Left ventricle myocardium inferior (tissue), 1 donor: ENCODE measurements at places on chromosomes 2 and 18. TPM values are rescaled to one million over a fixed set of nuclear protein-coding genes. Genes with fewer than 3 reads are reported as not detected.

DNA sequence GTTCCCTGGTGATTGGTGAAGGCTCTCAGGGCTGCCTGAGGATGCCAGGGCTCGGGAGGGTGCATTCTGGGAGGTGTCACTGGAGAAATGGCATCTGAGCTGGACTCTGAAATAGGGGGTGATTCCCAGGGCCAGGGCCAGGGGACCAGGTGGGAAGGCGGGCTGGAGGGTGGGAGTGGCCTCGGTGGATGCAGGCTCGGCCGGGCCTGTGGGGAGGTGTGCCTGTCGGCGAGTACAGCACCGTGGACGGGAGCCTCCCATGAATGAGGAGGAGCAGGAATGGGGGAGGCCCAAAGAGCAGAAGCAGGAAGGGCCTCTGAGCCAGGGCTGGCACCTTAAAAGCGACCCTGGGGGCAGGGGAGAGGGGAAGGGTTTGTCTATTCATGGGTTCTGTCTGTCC is 116.8 kb downstream of the GBX2 start:
- no peak for DNase-seq

The DNMT3A gene
- 16.5 TPM for total RNA-seq

GRCh38 chr2:33289961-33290360 is 186.5 kb upstream of the RASGRP3 start:
- DNase-seq, result no peak

GRCh38 chr2:202671317-202672035 is 36.7 kb downstream of the FAM117B start:
- no peak for DNase-seq

DNA sequence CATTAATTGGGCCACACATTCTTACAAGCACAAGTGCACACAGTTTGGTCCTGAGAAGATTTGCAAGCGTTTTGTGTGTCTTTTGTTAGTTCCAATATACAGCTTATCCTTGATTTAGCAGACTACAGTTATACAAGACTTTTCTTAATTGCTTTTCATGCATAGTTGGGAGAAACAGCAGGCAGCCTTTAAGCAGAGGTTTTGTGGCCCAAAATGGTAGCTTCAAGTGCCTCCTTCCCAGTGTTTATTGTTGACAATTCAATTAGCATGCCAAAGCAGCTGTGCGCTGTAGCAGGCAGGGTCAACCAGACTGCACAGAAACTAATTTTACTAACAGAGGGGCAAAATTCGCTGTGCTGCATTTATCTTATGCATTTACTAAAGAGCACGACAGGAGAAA is 47.5 kb downstream of the FRZB start:
- DNase-seq, result no peak

DNA sequence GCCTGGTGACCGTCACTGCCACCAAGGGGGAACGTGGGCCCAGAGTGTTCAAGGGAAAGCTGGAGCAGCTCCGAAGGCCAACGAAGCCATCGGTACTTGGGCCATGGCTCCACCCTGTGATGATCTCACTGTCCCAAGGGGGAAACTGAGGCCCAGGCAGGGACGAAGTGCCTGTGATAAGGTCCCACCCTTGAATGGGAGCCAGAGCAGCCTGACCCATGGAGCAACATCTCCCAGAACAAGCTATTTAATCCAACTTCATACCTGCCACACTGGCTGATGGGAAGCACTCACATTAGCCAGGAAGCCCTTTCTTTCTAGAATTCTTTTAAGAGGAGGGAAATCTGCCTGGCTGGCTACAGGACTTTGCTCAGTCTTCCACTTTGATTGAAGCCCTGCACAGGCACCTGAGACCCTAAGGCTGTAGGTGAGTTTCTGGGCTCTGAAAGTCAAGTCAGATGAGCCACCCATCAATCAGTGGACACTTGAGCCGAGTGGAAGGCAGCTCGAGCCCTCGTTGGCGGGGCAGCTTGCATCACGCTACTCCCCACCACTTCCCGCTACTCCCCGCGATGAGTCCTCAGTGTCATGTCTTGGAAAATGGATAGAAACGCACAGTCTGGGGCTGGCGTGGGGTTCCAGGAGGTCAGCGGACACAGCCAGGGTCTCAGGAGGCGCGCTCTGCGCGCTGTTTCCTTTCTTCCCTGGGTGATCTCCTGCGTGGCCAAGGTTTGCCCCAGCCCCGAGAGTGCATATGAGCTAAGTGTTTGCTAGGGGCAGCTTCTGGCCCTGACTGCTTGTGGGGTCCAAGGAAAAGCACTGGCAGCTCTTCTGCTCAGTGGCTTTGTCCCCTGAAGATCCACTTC is 2.5 kb upstream of the HS6ST1 start:
- DNase-seq, result no peak

DNA sequence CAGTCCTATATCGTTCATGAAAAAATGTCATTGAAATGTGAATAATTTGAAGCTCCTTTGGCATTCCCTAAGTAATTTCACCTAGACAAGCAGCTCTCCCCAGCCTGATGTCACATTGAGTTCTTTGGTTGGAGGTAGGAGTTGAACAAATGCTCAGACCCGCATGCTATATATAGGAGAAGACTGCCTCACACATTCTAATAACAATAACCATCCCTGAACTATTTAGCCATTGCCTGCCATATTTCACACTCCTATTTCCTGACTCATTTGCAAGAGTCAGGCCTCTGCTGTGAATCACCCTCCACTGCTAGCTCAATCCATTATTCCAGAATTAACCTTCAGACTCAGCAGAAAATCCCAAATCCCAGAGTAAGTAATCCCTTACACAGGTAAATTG is 256.6 kb upstream of the ACVR2A start:
- no peak for DNase-seq

DNA sequence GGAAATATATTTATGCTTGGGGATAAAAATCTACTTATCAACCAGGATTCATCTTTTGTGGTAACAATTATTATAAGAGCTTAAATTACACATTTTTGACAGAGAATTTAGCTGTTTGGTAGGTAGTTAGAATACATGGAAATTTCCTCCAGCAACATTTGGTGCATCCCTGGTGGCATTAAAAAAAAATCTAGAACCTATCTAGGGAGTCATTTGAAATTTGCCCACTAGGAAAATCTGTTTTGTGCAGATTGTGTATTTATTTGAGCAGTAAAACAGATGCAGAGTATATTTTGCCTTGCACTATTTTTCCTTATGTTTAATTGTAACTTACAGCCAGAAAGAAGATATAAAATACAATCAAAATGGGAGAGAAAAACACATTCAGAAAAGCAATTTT is 208.4 kb upstream of the LRP1B start:
- DNase-seq, result no peak

GRCh38 chr2:210584834-210585233 is 28.4 kb downstream of the CPS1 start:
- DNase-seq, result no peak

- no peak for DNase-seq
Observed at GRCh38 chr2:120179396-120179795, 43.8 kb downstream of the TMEM185B start.

- peak; percentile 93 for DNase-seq
Observed at GRCh38 chr18:48781163-48781987, 169.4 kb downstream of the SMAD7 start.

The FAM237A gene
- total RNA-seq, result not detected

DNA sequence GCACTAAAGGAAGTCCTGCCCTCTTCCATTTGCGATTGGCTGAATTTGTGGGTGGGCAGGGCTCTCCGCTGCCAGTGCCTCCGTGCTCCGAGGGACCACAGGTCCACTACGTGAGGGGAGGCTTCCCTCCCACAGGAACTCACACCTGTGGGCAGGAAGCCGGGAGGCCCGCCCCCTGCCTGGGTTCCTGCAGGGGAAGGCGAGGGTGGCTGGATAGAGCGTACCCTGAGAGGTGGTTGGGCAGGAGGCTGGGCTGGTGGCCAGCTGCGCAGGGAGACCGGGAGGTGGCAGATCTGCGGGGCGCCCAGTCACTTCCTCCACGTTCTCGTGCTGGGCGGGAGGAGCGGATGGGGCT is 47.0 kb upstream of the PTH2R start:
- no peak for DNase-seq

GRCh38 chr2:8418721-8419120 is 263.1 kb upstream of the ID2 start:
- no peak for DNase-seq

DNA sequence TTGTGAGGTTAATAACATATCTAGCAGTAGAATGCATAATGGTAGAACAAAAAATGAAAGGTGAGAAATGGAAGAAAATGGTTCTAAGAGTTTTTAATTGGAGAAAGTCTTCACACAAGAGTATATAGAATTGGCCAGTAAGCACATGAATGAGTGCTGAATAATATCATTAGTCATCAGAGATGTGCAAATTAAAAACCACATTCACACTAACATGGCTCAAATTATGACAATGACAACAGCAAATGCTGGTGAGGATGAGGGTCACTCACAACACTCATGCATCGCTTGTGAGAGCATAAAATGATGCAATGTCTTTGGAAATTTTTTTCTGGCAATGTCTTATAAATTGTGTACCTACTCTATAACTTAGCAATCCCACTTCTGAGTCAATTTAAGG is 1355.4 kb upstream of the ACVR2A start:
- no peak for DNase-seq

- peak; percentile 26 for DNase-seq
Observed at GRCh38 chr2:28334527-28334894, 58.1 kb upstream of the FOSL2 start.

GRCh38 chr2:231781798-231782726 is 980 bp upstream of the PDE6D start:
- DNase-seq, result no peak
